ENCODE measurements at places on chromosomes 2 and 18.
A peak's percentile ranks its signal among the peaks of the same experiment; 100 is the strongest.

DNA sequence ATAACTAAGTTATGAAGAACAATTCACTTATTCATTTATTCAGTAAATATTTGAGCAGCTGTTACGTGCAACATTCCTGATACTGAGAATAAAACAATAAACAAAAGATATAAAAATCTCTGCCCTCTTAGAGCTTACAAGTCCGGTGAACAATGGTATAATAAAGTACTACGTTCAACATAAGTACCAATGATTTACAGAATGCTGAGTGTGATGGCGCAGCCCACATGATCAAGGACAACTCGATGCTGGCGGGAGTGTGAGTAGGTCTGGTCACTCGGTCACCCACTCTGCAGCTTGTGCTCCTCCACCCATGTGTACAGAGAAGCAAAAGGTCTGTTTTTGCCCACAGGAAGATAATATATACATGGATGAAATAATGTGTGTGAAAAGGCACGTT, 254.3 kb downstream of the BCL11A start:
- no peak for DNase-seq

- no peak for DNase-seq
Observed at GRCh38 chr2:226687641-226688253, 111.9 kb downstream of the IRS1 start.

GRCh38 chr2:197894751-197895274, 90.4 kb downstream of the PLCL1 start:
- DNase-seq: no peak

GRCh38 chr2:135175177-135175576, 123.1 kb downstream of the RAB3GAP1 start:
- DNase-seq: no peak

- DNase-seq: no peak
Observed at GRCh38 chr18:7878265-7879211, 311.4 kb downstream of the PTPRM start.

DNA sequence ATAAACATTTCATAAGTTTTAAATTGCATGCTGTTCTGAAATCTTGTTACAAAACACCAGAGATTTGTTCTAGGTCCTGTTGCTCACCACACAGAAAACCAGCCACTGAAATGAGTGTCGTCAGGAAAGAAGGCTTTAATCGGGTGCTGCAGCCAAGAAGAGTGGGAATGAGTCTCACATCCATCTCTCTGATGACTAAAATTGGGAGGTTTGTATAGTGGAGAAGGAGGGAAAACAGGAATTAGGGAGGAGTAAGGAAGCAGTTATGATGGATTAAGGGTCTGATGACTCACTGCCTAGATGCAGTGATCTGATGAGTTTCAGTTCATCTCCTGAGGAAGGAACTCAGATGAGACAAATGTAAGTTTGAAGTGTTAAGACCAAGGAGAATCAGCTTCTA, 42.1 kb upstream of the GPR39 start:
- DNase-seq: no peak

GRCh38 chr2:128414946-128415778, 96.5 kb upstream of the HS6ST1 start:
- DNase-seq: no peak

DNA sequence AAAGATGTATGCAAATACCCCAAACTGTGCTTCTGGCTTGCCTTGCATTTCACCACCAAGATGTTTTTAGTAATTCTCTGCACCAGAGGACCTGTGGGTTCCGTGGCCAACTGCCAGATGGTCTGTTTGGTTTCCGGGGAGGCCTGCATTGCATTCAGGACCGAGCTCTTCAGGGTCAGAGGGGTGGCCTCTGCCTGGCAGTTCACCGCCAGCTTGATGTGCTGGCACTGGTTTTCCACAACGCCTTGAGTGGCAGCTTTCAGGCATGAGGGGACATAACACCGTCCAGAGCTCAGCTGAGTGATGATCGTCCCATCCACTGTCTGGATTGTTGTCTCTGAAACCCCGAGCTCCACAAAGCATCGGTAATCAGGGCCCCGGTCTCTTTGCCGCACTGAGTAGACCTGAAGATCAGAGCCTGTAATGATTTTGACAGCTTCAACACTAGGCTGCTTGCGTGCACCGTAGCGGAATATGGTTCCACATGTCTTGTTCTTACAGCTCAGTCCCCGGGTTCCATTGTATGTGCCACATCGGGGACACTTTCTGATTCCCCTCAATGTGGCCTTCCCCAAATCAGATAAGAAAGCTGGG, 9.4 kb downstream of the C2orf42 start:
- DNase-seq: no peak

GRCh38 chr2:9697909-9698308, 67.1 kb upstream of the YWHAQ start:
- no peak for DNase-seq

GRCh38 chr2:69452687-69453086, 15.5 kb upstream of the NFU1 start:
- DNase-seq: no peak

GRCh38 chr18:34871435-34871834, 161.3 kb downstream of the DTNA start:
- no peak for DNase-seq

DNA sequence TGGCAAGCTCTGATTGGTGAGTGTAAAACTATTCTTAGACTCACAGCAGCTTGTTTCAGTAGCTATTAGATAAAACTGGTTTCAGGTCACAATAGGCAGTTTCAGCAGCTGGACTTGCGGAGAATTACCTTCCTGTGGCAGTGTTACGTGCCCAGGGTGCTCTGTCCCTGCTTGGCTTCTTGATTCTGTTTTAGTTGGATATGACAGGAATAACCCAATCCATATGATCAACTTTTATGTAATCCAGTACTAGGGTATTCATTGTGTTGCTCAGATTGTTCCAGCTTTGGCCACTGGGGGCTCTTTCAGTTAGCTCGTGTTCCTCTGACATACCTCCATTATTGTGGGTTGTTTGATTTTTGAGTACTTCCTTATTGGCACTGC, 43.1 kb downstream of the INPP4A start:
- peak; percentile 38 for DNase-seq

- no peak for DNase-seq
Observed at GRCh38 chr2:241563031-241563507, 4.5 kb downstream of the BOK start.

DNA sequence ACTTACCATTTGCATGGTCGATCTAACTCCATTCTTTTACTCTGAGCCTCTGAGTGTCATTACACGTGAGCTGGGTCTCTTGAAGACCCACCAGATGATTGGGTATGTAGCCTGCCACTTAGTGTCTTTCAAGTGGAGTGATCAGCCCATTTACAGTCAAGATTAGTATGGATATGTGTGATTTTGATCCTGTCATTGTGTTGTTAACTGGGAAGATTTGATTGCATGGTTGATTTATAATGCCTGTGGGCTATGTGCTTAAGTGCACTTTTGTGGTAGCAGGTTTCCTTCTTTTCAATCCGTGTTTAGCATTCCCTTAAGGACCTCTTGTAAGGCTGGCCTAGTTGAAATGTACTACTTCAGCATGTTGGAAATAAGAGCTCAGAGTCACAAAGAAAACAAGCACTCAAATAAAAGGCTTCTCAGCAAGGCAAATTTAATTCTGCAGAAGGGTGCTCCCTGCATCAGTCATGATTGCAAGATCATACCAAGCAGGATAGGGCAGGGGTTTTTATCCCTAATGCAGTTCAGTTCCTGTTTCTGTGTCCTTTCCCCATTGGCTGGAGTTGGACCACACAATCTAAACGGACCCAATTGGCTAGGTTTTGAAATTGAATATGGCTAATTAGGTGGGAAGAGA, 230.7 kb upstream of the SYT4 start:
- no peak for DNase-seq

DNA sequence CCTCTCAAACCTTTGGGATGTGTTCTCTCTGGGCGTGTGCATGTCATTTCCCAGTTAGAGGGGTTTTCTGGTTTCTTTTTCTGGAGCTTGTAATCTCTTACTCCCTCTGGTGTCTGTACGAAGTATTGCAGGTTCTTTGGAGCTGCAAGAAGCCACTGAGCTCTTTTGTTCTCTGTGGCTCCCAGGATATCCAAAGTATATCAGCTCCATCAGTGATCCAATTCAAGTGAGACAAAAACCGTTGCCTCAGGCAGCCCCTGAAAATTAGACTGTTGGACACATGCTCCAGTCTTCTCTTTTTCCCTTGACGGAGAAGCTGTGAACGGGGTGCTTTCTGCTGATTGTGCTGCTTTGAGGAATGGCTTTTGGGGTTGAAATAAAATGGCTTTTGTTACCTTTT, 59.0 kb upstream of the LDLRAD4 start:
- peak; percentile 53 for DNase-seq

DNA sequence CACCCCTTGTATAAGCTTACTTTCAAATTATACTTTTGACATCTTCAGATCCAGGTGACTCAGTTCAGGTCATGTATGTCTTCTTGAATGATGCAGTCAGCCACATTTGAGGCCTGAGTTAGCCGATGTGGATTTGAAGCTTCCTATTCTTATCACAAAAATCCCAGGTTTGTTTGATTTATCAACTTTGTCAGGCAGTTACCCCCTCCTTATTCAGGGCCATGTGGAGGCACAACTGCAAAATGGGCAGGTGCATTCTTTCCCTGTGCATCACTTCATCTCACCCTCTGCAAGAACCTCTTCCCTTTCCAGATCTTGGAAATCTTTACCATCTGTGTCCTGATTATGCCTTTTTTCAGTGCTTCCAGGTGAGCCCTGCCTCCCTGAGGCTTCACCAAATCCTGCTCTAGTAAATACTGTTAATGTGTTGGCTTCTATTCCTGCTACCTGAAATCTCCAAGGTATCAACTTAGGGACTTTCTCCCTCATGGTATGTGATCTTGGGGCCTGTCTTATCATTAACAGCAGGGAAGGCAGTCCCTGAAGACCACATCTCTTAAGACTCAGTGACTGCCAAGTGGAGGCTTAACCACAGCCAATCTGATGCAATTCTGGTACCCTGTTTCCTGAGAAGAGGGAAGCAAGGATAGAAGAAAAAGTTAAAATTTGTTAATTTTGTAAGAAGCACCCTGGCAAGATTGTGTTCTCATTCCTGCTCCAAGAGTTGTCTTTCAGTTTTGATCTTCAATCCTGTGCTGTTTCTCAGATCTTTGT, 9.4 kb upstream of the ARHGAP28 start:
- no peak for DNase-seq

GRCh38 chr18:27412556-27412955, 227.4 kb upstream of the CHST9 start:
- DNase-seq: no peak

- no peak for DNase-seq
Observed at GRCh38 chr2:127655209-127656073, 9.5 kb downstream of the GPR17 start.

GRCh38 chr18:75183973-75184493, 24.9 kb downstream of the PTGR3 start:
- no peak for DNase-seq

- peak; percentile 36 for DNase-seq
Observed at GRCh38 chr2:30234180-30234971, 3.0 kb downstream of the LBH start.

DNA sequence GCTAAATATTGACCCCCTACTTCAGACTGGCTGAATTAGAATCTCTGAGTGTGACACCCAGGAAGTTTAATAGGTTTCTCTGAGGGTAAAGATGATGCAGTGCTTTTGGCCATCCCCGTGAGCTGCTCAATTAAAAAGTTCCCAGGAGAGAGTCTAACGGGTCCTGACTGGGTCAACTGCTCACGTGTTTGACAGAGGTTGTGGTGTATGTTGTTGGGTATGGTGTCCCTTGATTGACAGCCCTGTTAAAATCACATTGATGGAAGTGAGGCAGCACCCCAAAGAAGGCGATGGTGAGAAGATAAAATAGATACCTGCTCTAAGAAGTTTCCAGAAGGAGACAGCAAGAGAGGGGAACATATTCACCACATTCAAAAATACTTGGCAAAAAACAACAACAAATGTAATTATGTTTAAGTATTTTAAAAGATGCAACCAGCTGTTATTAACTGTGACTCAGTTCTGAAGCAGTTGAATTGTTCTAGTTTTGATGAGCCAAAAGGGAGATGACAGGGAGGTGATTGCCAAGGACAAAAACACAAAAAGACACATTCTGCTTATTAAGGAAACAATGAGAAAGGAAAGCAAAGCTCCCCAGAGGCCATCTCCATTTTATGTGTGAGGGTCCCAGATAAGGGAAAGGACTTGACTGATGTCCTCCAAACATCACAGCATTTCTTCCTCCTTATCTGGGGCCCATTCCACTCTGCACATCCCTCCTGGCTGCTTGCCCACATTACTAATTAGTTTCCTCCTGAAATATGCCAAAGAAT, 11.5 kb upstream of the GMCL1 start:
- DNase-seq: no peak

DNA sequence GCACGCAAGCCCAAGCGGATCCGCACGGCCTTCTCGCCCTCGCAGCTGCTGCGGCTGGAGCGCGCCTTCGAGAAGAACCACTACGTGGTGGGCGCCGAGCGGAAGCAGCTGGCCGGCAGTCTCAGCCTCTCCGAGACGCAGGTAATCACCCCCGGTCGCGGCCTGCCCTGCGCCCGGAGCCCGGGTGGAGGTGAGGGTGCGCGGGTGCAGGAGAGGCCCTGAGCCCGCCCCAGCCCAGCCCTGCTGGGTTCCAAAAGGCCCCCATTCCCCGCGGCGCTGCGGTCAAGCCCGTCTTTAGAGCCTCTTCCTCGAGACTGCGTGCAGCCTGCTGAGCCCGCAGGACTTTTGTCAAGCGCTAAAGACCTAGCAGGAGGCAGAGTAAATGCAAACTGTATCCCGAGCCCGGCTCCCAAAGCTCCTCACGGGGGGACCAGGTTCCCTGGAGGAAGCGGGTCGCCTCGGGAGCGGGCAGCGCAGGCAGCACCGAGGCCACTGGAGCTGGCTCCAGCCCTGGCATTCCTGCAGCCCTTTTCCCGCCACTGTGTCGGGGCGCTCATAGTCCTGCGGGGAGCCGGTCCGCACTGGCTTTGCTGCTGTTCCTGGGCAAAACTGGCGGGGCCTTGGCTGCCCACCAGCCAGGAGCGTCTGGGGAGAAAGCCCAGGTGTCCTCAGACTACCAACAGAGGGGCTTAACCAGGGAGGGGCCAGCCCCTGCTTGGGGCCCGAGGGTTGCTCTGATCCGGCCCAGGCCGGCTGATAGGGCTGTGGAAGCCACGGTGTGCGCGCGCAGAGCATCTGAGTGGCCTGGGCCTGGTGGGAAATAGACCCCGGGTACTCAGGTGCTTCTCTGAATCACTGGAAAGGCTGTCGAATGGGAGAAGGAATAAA, 7.3 kb downstream of the EMX1 start:
- no peak for DNase-seq

Data from endothelial cell (in vitro differentiated cells).